ENCODE measurements at places on chromosomes 6 and 20. TPM values are rescaled to one million over a fixed set of nuclear protein-coding genes. Genes with fewer than 3 reads are reported as not detected.

The DPPA5 gene
- not detected for total RNA-seq

The MCCD1 gene
- not detected for total RNA-seq

The TMEM74B gene
- 0.18 TPM for total RNA-seq

The KIAA0408 gene
- total RNA-seq, result 9.0 TPM

The CAGE1 gene
- total RNA-seq, result not detected

The GSTA3 gene
- total RNA-seq, result not detected

The IYD gene
- not detected for total RNA-seq

The SAMD5 gene
- 0.04 TPM for total RNA-seq

The JAG1 gene
- 0.11 TPM for total RNA-seq

The VTA1 gene
- 63.8 TPM for total RNA-seq

The ENPP5 gene
- total RNA-seq, result 0.48 TPM

The ZNF165 gene
- 1.6 TPM for total RNA-seq

The CST4 gene
- not detected for total RNA-seq

The SLC2A10 gene
- not detected for total RNA-seq

The CTNNBL1 gene
- 86.8 TPM for total RNA-seq

The SLC52A3 gene
- total RNA-seq, result not detected

The MRPS10 gene
- total RNA-seq, result 51.8 TPM

The SEC63 gene
- 75.0 TPM for total RNA-seq

The ZNF311 gene
- total RNA-seq, result 0.66 TPM

The FAM83C gene
- not detected for total RNA-seq

The ITPA gene
- 90.4 TPM for total RNA-seq

The SOBP gene
- 0.79 TPM for total RNA-seq

The CDH22 gene
- not detected for total RNA-seq

The PTCRA gene
- total RNA-seq, result not detected

The LGSN gene
- total RNA-seq, result not detected

The TBC1D20 gene
- total RNA-seq, result 25.0 TPM

The KIF25 gene
- total RNA-seq, result not detected

The HSPA1L gene
- 3.8 TPM for total RNA-seq

The MTFR2 gene
- 18.8 TPM for total RNA-seq

The NMBR gene
- total RNA-seq, result not detected

The PSMB9 gene
- 245 TPM for total RNA-seq

The SLC35F1 gene
- not detected for total RNA-seq

The TREML2 gene
- total RNA-seq, result 1.2 TPM

The E2F3 gene
- 32.3 TPM for total RNA-seq

The ELOVL2 gene
- not detected for total RNA-seq

The UTRN gene
- 42.8 TPM for total RNA-seq

The ZNF391 gene
- 3.7 TPM for total RNA-seq

The PRPF6 gene
- total RNA-seq, result 76.2 TPM

The OLIG3 gene
- 0.40 TPM for total RNA-seq

The PERP gene
- 8.0 TPM for total RNA-seq

The FAM209B gene
- 1.2 TPM for total RNA-seq

The SLC32A1 gene
- not detected for total RNA-seq

The TCF15 gene
- total RNA-seq, result not detected

The CALHM5 gene
- total RNA-seq, result not detected

The PDYN gene
- not detected for total RNA-seq

The GLP1R gene
- total RNA-seq, result not detected

The LAMA2 gene
- 0.09 TPM for total RNA-seq

The FAM217A gene
- not detected for total RNA-seq

The PCSK2 gene
- total RNA-seq, result not detected

The MATN4 gene
- total RNA-seq, result 0.22 TPM

The CGA gene
- not detected for total RNA-seq

The RIPPLY2 gene
- total RNA-seq, result not detected

The NEURL2 gene
- 2.8 TPM for total RNA-seq

The TAP1 gene
- 394 TPM for total RNA-seq

The MC3R gene
- not detected for total RNA-seq

The SSTR4 gene
- not detected for total RNA-seq

The DOK5 gene
- 5.1 TPM for total RNA-seq

The CRIP3 gene
- 0.63 TPM for total RNA-seq

The SEL1L2 gene
- total RNA-seq, result not detected

The SSR1 gene
- 153 TPM for total RNA-seq
